Testis (tissue), 5 donors: ENCODE measurements at places on chromosomes 3 and 15.
A peak's percentile ranks its signal among the peaks of the same experiment; 100 is the strongest.

GRCh38 chr3:77042882-77043281 lies 3.0 kb downstream of the ROBO2 start:
- no peaks in the 10 kb centered on the region for H3K36me3 ChIP-seq
- H3K27me3 ChIP-seq: no peaks in the 10 kb centered on the region
- no peak for DNase-seq

GRCh38 chr15:58324533-58324932 lies 107.3 kb upstream of the LIPC start:
- no peaks in the 10 kb centered on the region for H3K4me1 ChIP-seq
- no peaks in the 10 kb centered on the region for H3K36me3 ChIP-seq
- no peaks in the 10 kb centered on the region for H3K27me3 ChIP-seq

DNA sequence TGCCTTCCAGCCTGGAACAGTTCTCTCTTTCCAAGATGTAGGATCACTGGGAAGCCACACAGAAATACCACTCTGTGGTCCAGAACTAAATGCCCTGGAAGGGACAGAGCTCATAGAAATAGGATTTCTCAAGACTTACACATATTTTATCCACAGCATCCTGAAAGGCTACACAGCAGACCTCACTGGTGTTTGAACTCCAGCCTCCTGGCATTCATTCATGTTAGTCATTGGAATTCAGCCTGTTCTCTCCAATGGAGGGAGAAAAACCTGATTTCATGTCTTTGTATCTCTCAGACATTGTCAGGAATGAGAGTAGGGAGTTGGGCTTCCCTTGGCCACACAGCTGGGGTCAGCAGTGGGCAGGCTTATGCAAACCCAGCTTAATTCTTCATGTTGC lies 121.1 kb upstream of the PPP2R3A start:
- no peak for DNase-seq
- no peaks in the 10 kb centered on the region for H3K36me3 ChIP-seq
- H3K27ac ChIP-seq: no peak overlapping the region
- peaks cover 12% of the 10 kb centered on the region for H3K4me1 ChIP-seq

- DNase-seq: no peak
- H3K27ac ChIP-seq: no peak overlapping the region
- no peaks in the 10 kb centered on the region for H3K27me3 ChIP-seq
Observed at GRCh38 chr3:11499144-11499543, 144.6 kb downstream of the VGLL4 start.

GRCh38 chr3:63290686-63291085 lies 12.6 kb downstream of the SYNPR start:
- H3K36me3 ChIP-seq: no peaks in the 10 kb centered on the region
- H3K27ac ChIP-seq: no peak overlapping the region
- no peaks in the 10 kb centered on the region for H3K27me3 ChIP-seq
- H3K4me3 ChIP-seq: no peak overlapping the region
- no peaks in the 10 kb centered on the region for H3K4me1 ChIP-seq

- peak overlapping the region; percentile 0 for H3K27ac ChIP-seq
- peak overlapping the region; percentile 29 for H3K4me3 ChIP-seq
- H3K27me3 ChIP-seq: no peaks in the 10 kb centered on the region
Observed at GRCh38 chr3:43894176-43895049, 203.7 kb downstream of the ABHD5 start.

GRCh38 chr15:73909651-73910050 lies 16.6 kb upstream of the LOXL1 start:
- no peaks in the 10 kb centered on the region for H3K4me1 ChIP-seq
- H3K27ac ChIP-seq: no peak overlapping the region
- H3K36me3 ChIP-seq: no peaks in the 10 kb centered on the region
- no peaks in the 10 kb centered on the region for H3K27me3 ChIP-seq
- DNase-seq: no peak

DNA sequence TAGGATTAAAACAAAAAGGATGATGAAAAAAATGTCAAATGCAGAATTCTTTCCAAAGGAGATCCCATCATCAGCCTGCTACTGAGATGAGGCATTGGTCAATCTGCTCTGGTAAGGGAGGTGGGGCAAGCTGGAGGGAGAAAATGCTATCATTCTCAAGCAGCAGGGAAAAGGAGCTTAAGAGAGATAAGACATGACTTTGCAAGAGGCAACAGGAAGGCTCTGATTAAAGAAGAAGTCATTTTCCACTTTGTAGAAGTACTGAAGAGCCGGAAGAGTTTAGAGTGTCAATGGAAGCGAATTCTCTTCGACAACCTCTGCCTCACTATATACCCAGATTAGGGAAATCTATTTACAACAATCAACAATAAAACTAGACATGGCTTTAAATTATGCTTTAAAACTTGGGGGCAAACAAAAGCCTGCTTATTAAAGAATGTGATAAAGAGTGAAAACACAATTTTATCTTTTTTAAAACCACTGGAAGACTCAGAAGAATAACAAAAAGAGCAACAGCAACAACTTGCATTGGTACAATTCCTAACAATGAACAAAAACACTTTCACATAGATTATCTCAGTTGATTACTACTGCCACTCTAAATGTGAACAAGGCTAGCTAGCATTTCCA lies 81.8 kb upstream of the NANOGP8 start:
- no peaks in the 10 kb centered on the region for H3K27me3 ChIP-seq
- H3K4me3 ChIP-seq: no peak overlapping the region
- H3K27ac ChIP-seq: no peak overlapping the region
- H3K36me3 ChIP-seq: no peaks in the 10 kb centered on the region

- H3K36me3 ChIP-seq: no peaks in the 10 kb centered on the region
- no peak for DNase-seq
- no peaks in the 10 kb centered on the region for H3K4me1 ChIP-seq
- no peaks in the 10 kb centered on the region for H3K27me3 ChIP-seq
Observed at GRCh38 chr3:132786890-132787289, 64.7 kb upstream of the NPHP3 start.

DNA sequence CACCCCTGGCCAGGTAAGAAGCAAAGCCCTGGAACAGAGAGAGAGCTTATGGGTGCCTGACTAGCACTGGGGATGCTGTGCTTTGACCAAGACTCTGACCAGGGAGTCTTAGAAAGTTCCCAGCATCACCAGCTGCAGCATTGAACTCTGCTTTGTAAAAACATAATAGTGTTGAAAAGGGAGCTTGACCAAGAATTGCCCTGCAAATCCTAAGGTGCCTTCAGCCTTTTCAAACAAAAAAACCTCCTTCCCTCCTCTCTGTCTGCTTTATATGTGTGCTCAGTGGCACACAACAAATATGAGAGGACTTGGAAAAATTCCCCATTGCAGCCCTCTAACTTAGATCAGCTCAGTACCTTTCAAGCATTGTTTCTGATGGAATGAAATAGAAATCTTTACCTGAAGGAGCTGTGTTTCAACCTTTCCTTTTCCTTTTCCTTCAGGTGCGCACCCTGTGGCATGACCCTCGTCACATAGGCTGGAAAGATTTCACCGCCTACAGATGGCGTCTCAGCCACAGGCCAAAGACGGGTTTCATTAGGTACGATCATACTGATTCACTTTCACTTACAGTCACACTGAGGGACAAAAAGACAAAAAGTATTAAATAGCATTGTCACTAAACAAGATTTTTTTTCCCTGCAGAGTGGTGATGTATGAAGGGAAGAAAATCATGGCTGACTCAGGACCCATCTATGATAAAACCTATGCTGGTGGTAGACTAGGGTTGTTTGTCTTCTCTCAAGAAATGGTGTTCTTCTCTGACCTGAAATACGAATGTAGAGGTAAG lies 13.0 kb downstream of the THBS1 start:
- H3K4me1 ChIP-seq: no peaks in the 10 kb centered on the region
- no peak overlapping the region for H3K4me3 ChIP-seq
- no peaks in the 10 kb centered on the region for H3K36me3 ChIP-seq
- no peaks in the 10 kb centered on the region for H3K27me3 ChIP-seq

DNA sequence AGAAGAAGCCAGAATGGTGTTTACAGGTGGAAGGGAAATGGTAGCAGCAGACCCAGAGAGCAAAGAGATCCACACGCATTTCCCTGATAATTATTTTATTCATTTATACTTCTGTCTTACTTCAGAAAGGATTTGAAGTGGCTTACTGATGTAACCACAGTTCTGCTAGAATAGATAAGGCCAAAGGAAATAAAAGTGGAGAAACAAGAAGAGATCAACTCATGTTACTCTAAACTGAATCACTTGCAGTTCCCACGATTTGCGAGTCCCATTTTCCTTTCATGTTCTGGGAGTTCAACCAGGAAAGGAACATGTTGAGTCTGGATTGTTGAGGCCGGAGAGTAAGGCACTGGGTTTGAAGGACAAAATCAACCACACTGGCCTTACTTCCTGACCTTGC lies 151.8 kb downstream of the MYRIP start:
- H3K27ac ChIP-seq: no peak overlapping the region
- no peak overlapping the region for H3K4me3 ChIP-seq
- H3K4me1 ChIP-seq: peaks cover 5% of the 10 kb centered on the region
- no peaks in the 10 kb centered on the region for H3K36me3 ChIP-seq
- no peaks in the 10 kb centered on the region for H3K27me3 ChIP-seq

- H3K27ac ChIP-seq: no peak overlapping the region
- H3K36me3 ChIP-seq: no peaks in the 10 kb centered on the region
- no peak overlapping the region for H3K4me3 ChIP-seq
- H3K4me1 ChIP-seq: peaks cover 27% of the 10 kb centered on the region
- DNase-seq: no peak
Observed at GRCh38 chr3:49454898-49455681, 15.0 kb upstream of the DAG1 start.

DNA sequence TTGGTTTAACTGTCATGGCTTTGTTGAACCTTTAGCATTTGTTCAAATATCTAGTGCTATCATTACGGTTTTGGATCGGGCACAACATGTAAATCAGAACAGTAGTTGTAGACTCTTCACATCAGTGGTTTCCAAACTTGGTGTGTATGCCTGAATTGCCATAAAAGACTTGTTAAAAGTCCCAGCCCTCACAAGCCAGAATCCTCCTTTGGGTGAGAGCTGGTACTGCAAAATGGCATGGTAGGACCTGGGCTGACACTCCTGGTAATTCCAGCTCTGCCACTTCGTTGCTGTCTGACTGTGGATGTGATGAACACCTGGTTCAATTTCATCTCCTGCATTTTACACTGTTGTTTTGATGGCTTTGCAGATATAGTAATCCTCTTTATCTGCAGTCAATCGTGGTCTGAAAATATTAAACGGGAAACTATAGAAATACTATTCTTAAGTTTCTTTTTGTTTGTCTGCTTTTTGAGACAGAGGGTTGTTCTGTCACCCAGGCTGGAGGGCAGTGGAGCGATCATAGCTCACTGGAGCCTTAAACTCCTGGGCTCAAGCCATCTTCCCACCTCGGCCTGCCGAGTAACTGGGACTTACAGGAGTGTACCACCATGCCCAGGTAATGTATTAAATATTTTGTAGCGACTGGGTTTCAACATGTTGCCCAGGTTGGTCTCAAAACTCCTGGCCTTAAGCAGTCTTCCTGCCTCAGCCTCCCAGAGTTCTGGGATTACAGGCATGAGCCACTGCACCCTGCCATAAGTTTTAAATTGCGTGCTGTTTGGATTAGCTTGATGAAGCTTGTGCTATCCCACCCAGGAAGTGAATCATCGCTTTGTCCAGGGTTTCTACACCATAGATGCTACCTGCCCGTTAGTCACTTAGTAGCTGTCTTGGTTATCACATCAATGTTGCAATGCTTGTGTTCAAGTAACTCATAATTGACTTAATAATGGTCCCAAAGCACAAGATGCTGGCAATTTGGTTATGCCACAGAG lies 61.6 kb downstream of the RAB7A start:
- no peaks in the 10 kb centered on the region for H3K36me3 ChIP-seq
- H3K4me1 ChIP-seq: peaks cover 7% of the 10 kb centered on the region
- H3K4me3 ChIP-seq: no peak overlapping the region
- no peaks in the 10 kb centered on the region for H3K27me3 ChIP-seq

GRCh38 chr15:50687302-50687902 lies 805 bp upstream of the TRPM7 start:
- peak overlapping the region; percentile 93 for H3K27ac ChIP-seq
- no peaks in the 10 kb centered on the region for H3K36me3 ChIP-seq
- no peaks in the 10 kb centered on the region for H3K27me3 ChIP-seq
- H3K4me1 ChIP-seq: peaks cover 7% of the 10 kb centered on the region
- H3K4me3 ChIP-seq: peak overlapping the region; percentile 98
